ENCODE measurements at places on chromosomes 5 and 9.

GRCh38 chr5:129716651-129717050, 31.2 kb upstream of the MINAR2 start:
- no peak for DNase-seq

DNA sequence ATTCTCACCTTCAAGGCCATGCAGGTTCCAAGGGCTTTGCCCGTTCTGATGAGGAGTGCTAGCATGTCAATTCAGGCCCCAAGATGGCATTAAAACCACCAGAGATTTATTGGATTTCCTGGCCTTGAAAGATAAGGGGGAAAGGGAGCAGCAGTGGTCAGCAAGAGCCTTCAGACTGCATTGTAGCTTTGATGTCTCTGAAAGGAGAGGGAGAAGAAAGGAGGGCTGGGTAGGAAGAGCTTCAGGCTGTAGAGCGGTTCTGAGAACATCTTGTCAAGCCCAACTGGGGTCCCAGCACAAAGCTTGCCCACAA, 41.8 kb upstream of the FGF1 start:
- no peak for DNase-seq

DNA sequence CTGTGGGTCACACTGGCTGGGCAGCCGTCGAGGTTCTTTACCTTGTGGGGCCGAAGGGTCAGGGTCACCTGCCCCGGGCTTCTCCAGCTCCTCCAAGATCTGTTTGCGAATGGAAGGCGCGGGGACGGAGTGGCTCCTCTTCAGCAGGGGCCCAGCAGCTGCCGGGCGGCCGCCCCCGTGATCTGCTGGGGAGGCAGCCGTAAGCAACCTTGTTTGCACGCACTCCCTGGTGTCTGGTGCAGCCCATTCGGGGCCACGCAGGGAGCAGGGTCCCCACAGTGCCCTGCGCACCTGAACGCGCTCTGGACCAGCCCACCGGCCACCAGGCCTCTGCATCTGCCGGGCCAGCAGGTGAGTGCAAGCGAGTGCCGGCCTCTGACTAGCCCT, 34.9 kb downstream of the PNPLA7 start:
- no peak for DNase-seq

- DNase-seq, result no peak
Observed at GRCh38 chr9:74132986-74133385, 364.1 kb upstream of the RORB start.

- DNase-seq, result no peak
Observed at GRCh38 chr5:164818445-164818844, 1313.0 kb downstream of the MAT2B start.
